ENCODE measurements at places on chromosomes 1 and 21. TPM values are rescaled to one million over a fixed set of nuclear protein-coding genes. Genes with fewer than 3 reads are reported as not detected.

The RAB7B gene
- total RNA-seq = 0.56 TPM

The PTGFR gene
- total RNA-seq = not detected

The LCE1A gene
- not detected for total RNA-seq

The GJA5 gene
- total RNA-seq = not detected

The BSND gene
- total RNA-seq = not detected

The PLPPR5 gene
- total RNA-seq = not detected

The TBX19 gene
- 0.56 TPM for total RNA-seq
